HT-29 (cell line): ENCODE measurements at places on chromosomes 4 and X.
A peak's percentile ranks its signal among the peaks of the same experiment; 100 is the strongest.

DNA sequence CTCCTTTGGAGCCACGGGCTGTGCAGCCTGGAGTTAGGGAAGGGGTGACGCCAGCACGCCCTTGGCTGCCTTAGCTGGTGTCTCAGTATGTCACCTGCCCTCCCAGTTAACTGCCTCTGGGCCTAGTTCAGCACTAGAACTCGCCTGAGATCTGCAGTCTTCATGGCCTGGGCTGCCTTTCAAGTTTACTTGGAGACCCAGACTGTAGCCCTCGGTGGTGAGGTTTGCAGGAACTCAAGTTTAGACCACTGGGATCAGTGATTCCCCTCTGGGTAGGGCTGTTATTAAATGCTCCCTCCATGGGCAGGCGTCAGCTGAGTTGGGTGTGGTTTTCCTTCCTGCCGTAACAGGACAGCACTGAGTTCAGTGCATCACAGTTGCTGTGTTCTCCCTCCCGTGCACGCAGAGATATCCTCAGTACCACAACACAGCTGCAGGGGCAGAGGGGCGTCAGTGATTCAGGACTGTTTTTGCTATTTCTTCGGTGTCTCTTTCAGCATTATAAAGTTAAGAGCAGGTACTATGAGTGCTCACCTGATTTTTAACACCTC, 30.5 kb downstream of the PLAC8 start:
- DNase-seq = no peak

DNA sequence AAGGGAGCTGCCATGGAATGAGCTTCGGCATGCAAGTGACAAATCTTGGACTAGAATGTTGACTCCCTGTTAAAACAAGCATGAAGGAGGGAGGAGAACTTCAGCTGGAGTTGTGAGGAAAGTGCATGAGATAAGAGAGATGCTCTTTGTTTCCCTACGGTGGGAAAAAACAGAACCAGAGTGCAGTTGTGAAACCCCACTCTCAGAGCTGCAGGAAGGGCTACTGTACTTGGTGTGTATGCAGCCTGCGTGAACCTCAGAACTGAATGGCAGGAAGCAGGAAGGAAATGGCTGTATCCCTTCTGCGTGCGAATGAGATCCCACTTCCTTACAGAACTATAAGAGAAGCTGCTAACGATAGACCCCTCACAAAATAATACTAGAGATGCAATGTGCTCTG, 57.2 kb downstream of the EGF start:
- DNase-seq = no peak

DNA sequence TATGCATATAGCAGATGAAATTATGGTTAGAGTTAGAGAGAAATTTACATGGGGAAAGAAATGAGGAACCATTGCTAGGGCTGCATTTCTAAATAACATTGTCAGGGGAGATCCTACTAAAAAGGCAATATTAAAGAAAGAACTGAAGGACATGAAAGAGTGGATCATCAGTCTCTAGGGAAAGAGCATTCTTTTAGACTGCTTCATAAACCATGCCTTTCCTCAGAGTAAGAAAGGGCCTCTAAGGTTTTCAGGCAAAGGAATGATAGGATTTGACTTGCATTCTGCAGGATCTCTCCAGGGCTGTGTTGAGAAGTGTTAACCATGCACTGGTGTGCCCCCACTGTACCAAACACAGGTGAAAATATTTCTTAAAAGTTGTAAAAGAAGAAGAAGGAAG, 385.4 kb upstream of the MAD2L1 start:
- no peak for DNase-seq

- DNase-seq = no peak
These were observed 492.0 kb downstream of the PCDH11X start for GRCh38 chrX:92270936-92271855.

DNA sequence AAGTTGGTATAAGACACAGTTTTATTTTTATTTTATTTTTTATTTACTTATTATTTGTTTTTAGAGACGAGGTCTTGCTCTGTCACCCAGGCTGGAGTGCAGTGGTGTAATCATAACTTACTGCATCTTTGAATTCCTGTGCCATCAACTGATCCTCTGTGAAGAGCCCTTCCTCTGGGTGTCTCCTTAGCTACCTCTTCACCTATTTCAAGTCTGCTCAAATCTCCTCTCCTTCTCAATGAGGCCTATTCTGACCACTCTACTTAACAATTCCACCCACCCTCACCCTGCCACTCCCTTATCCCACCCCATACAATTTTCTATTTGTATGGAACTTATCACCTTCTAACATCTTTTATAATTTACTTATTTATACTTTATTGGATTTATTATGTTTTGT, 183.4 kb downstream of the PPP3CA start:
- DNase-seq = no peak

- no peak for DNase-seq
These were observed 26.1 kb upstream of the MAMLD1 start for GRCh38 chrX:150337026-150337425.

GRCh38 chr4:73541251-73541650, 59.7 kb downstream of the AFM start:
- no peak for DNase-seq

DNA sequence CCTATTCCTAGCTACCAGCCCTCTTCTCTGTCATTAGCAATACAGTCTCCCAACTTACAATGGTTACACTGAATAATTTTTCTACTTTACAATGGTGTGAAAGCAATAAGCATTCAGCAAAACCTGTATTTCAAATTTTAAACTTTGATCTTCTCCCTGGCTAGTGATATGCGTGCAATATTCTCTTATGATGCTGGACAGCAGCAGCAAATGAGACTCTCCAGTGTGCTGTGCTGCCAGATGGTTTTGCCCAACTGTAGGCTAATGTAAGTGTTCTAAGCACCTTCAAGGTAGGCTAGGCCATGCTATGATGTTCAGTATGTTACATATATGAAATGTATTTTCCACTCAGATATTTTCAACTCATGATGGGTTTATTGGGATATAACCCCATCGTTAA, 5.9 kb upstream of the GAR1 start:
- no peak for DNase-seq

GRCh38 chr4:98642991-98643426, 15.4 kb downstream of the TSPAN5 start:
- peak; percentile 62 for DNase-seq

GRCh38 chr4:98394134-98394533, 132.9 kb downstream of the RAP1GDS1 start:
- DNase-seq = no peak

DNA sequence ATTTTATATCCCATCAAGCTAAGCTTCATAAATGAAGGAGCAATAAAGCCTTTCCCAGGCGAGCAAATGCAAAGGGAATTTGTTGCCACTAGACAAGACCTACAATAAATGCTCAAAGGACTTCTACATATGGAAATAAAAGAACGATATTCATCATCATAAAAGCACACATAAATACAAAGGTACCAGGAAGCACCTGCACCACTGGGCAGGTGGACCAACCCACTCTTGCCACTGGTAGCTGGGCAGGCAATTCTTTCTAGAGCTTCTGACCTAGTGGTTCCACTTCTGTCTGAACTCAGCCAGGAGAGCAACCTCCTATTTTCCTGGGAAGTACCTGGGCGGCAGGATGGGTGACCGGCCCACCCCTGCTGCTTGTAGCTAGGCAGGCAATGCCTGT, 237.2 kb upstream of the ITM2A start:
- DNase-seq = no peak

- DNase-seq = no peak
These were observed 80.1 kb upstream of the MXRA5 start for GRCh38 chrX:3426552-3426951.

DNA sequence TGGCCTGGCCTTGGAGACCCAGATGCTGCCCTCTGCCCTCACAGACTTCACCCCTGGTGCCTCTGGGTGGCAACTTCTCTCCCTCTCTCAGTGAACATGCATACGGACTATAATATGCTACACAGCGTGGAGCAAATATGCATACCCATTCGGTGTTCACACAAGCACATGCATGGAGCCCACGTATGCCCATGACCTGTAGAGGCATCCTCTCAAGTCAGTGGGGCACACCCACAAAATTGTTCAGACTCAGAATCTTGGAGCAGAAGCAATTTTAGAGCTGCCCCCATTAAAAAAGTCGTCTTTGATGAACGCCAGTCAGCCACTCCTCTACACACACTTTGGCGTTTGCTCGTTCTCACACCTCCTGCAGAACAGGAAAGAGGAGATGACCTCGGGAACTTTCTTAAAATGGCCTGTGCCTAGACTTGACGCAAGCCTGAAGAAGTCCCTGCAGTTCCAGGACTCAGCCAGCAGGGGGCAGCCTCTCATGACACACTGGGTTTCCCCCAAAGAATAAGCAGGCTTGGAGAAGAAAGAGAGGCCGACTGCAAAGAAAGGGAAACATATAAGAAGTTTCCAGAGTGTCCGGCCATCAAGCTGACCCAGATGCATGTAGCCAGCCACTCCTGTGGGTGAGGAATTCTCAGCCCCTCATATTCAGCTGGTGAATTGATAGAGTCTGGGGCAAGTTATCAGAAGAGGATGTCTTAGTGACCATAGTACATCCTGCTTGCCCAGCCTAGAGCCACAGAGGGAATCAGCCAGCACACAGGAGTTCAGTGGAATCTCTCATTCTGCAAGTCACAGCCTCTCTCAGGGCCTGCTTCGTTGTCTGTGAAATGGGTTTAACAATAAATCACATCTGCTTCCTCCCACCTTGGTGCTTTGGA, 17.3 kb downstream of the APLN start:
- peak; percentile 77 for DNase-seq

GRCh38 chrX:24480400-24480865, 15.3 kb downstream of the PDK3 start:
- DNase-seq = no peak

DNA sequence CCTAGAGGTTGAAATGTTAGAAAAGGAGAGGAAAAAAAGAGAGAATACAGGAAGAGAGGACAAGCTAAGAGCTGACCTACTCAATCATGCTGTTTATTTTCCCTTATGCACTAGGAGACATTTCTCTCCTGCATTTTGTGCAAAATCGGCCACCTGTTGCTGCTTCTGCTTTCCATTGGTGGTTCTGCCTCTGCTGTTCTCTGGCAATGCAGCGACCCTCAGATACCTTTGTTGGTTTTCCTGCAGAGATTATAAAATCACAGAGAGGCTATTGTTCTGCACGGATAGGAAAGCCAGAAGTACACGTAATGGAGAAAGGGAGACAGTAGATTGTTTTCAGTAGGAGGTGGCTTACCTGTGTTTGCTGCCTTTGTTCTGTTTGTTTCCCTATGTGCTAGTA, 108.9 kb downstream of the UNC5C start:
- no peak for DNase-seq
